Activated CD8-positive, alpha-beta memory T cell treated with anti-CD3 and anti-CD28 coated beads for 48 hours (primary cell): ENCODE measurements at places on chromosomes 3 and 15.
A peak's percentile ranks its signal among the peaks of the same experiment; 100 is the strongest.

- no peak for DNase-seq
These were observed 892.7 kb upstream of the ALCAM start for GRCh38 chr3:104474011-104474410.

DNA sequence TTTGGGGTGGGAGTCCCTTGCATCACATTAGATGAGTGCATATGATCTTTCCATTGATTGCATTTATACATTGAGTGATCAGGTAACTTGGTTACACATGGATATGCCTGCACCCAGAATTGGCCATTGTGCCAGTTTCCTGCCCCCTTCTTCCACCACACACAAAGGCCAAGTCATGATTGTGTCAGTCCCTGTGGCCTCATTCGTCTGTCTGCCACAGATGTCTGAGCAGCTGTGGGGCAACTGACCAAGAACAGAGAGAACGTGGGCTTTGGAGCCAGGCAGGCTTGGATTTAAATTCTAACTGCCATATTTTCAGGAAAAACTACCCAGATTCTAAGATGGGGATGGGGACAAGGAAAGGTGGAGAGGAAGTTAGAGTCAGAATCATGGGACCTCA lies 27.0 kb downstream of the CCNL1 start:
- no peak for DNase-seq

GRCh38 chr15:69756440-69756839 lies 303.8 kb downstream of the RPLP1 start:
- DNase-seq = no peak

GRCh38 chr3:69120879-69121464 lies 1.4 kb downstream of the LMOD3 start:
- peak; percentile 62 for DNase-seq

DNA sequence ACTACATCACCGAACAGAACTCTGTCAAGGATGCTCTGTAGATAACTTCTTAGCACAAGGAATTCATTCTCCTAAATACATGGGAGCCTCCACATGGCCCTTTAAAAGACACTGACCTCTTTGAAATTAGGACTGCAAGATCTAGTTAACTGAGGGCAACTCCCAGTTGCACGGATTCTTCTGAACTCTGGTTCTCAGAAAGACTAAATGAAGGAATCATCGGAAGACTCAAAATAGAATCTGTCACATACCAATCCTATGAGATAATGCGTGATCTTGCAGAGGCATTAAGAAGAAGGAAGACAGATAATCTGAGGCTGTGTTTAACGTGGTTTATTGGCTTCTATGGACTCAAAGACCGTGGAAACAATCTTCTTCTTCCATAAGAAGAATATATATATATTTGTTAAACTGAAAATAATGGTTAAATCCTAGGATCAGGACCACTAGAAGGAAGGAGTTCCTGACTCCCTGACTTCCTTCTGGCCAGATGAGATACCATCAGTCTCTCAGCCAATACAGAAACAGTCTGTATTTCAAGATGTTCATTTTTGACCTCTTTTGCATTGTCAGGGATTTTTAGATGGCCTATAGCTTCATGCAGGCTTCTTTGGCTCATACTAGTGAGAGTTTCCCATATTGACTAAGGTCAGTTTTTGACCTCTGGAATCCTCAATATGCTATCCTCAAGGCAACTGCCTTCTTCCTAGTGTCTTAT lies 33.9 kb upstream of the TBC1D23 start:
- no peak for DNase-seq

DNA sequence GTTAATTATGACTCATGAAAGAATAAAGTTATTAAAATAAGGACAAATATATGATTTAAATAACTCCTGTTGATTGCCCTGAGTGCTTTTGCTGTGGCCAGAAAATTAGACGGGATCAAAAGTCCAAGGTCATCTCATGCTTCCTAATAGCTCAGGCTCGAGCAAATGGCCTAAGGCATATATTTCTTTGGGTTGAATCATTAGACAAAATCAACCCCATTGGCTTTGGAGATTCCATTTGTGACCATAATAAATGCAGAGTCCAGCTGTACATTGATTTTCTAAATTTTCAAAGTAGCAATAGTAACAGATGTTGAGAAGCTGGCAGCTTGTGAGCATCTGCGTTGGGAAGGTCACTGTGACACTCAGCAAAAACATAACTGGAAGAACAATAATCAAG lies 464.5 kb upstream of the TGFBR2 start:
- no peak for DNase-seq

DNA sequence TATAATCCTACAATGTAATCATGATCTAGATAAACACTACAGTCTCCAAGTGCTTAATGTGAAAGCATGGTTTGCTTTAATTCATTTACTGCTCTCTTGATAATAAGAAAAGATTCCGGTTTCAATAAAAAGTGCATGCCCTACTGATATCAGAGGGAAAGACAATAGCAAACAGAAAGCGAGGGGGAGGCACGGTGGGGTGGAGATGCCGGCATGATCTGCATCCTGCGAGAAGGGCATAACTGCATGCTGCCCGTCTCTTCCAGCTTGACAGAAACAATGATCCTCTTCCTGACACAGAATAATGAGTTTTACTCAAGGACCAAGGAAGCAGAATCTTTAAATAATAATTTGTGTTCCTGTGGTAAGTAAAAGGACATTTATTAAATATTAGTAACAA lies 51.7 kb downstream of the GOLIM4 start:
- DNase-seq = no peak

DNA sequence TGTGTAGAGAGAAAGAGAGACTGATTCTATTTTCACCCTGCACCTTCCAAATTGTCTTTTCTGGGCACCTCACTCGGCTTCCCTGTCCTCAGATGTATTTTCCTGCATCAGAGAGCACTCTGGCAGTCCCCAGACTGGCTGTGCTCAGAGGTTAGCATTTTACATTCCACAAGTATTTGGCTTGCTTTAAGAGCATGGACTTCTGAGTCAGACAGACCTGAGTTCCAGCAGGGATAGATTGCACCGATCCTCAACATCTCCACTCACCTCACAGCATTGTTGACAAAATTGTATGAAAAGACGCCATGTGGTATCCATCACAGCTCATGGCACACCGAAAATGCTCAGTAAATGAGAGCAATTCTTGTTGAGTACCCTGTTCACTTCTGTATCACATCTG lies 45.6 kb downstream of the SST start:
- no peak for DNase-seq

DNA sequence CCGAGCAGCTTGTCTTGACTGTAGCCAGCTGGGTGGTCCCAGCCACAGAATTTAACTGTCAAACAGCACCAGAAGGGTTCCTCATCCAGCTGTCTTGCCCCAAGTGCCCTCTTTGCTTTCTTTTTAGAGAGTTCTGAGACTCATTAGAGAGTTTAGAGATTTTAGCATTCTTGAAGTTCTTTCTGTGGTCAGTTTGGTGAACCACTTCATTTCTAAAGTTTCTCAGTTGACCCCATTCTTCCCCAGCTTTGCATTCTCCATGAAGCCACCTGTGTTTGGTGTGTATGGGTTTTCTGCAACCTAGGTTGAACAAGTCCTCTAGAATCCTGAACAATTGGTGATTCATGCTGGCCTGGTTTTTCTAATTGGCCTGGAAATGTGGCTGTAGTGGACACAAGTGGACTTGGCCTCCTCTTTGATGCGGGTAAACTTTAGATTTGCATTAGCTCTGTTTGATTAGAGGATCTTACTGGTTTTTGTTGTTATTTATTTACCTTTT lies 33.7 kb downstream of the FLNB start:
- no peak for DNase-seq

DNA sequence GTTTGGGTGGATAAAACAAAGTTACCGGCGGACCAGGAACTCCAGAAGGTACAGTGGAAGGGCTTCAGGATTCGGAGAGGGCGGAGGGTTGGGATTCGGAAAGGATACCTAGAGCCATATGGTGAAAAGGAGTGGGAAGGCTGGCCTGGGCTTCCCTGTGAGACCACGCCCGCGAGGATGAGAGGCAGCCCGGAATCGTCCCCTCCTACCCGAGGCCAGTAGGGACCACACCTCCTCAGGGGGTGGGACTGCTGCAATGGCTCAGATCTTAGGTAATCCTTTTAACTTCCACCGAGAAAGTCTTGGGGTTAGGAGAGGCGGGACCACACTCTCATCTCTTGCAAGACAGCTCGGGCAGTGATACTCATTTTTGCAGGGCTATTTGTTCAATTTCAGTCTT lies 511.3 kb downstream of the OCA2 start:
- DNase-seq = no peak

DNA sequence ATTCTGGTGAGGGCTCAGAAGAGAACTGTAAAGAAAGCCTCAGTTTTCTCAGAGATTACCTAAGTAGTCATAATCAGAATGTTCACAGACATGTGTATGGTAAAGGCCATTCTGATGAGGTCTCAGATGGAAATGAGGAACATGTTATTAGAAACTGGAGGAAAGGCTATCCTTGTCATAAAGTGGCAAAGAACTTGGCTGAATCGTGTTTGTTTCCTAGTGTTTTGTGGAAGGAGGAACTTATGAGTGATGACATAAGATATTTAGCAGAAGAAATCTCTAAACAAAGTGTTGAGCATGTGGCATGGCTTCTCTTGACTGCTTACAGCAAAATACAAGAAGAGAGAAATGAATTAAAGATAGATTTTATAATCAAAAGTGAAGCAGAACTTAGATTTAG lies 12.8 kb upstream of the KLHL40 start:
- DNase-seq = no peak

GRCh38 chr15:64696481-64696880 lies 78.9 kb downstream of the RBPMS2 start:
- DNase-seq = no peak

GRCh38 chr15:82802497-82802896 lies 3.4 kb downstream of the FSD2 start:
- no peak for DNase-seq

GRCh38 chr3:136336329-136337100 lies 86.4 kb downstream of the PCCB start:
- DNase-seq = no peak

GRCh38 chr15:35115155-35115725 lies 30.1 kb upstream of the NANOGP8 start:
- DNase-seq = no peak

- DNase-seq = peak; percentile 15
These were observed 16.6 kb downstream of the HAPLN3 start for GRCh38 chr15:88878720-88879184.

GRCh38 chr15:39388118-39388517 lies 192.8 kb upstream of the THBS1 start:
- DNase-seq = no peak

DNA sequence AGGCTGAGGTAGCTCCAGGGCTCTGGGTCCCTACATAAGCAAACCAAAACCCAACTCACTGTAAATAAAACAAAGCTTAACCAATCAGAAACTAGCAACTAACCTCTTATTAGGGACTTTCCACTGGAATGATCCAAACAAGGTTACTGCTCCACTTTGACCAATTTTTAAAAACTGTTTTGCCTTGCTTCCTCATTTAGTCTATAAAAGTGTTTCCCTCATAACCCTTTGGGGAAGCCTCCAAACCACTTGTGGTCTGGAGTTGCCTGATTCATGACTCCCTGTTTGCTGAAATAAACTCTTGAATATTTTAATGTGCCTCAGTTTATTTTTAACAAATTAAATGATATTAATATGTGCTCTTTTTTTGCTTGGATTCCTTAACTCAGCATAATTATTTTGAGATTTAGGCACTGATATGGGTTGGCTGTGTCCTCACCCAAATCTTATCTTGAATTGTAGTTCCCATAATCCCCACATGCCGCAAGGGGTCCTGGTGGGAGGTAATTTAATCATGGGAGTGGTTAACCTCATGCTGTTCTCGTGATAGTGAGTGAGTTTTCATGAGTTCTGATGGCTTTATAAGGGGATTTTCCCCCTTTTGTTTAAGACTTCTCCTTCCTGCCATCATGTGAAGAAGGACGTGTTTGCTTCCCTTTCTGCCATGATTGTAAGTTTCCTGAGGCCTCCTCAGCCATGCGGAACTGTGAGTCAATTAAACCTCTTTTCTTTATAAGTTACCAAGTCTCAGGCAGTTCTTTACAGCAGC lies 90.6 kb downstream of the CD200R1L start:
- no peak for DNase-seq

DNA sequence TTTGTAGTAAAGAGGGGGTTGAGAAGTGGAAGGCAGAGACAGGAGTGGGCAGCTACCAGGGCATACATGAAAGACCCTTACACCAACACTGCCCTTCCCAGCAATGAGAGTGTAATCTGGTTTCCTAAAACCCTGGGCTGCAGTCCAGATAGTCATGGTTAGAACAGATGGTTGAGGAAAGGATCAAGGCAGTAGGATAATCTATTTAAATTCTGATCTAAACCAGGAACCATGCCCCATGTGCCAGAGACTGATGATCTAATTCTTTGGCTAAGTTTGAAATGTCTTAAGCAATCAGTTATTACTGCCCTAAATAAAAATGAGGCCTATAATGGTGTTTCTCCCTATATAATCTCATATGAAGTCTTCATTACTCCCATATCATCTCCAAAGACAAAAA lies 59.6 kb downstream of the PRTG start:
- no peak for DNase-seq

GRCh38 chr15:93460717-93461116 lies 371.7 kb upstream of the RGMA start:
- DNase-seq = no peak

DNA sequence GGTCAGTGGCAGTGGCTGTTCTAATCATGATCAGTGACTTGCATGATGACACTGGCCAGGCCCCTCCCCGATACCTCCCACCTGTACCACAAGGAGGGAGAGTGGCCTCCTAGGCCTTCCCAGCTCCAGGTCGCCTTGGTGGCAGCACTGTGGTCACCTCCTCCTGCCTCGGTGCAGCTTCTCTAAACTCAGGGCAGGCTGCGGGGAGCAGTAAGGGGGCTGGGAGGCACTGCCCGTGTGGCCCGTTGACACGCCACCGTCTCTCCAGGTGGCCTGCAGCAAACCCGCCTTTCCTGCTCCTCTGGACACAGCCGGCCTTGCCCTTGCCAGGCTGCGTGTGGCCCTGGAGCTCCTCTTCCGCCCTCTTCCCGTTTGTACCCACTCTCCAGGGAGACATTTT lies 184.1 kb downstream of the XXYLT1 start:
- DNase-seq = no peak

DNA sequence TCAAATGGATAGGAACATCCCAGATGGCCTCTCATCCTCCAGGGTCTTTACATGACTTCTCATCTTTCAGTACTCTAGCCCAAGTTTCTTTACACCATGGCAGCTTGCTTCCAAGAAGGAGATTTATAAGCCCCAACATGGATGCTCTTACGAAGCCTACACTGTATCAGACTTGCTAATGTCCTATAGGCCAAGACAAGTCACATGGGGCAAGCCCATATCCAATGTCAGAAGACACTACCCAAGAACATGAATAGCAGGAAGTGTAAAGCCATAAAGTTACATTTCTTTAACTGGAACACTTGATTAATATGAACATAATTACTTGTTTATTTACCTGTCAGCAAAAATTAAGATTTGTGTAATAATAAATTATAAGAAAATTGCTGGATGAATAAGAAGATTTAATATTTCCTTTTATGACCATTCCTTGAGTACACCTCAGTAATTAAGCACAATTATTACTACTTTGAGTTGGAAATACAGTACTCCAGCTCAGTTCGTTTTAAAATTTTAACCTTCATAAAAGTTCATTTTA lies 5.1 kb downstream of the SPESP1 start:
- no peak for DNase-seq
